Stimulated activated CD8-positive, alpha-beta memory T cell treated with anti-CD3 and anti-CD28 coated beads, Interleukin-7, amount 100 ng/mL, for 1 hour (primary cell): ENCODE measurements at places on chromosomes 5 and 9.

DNA sequence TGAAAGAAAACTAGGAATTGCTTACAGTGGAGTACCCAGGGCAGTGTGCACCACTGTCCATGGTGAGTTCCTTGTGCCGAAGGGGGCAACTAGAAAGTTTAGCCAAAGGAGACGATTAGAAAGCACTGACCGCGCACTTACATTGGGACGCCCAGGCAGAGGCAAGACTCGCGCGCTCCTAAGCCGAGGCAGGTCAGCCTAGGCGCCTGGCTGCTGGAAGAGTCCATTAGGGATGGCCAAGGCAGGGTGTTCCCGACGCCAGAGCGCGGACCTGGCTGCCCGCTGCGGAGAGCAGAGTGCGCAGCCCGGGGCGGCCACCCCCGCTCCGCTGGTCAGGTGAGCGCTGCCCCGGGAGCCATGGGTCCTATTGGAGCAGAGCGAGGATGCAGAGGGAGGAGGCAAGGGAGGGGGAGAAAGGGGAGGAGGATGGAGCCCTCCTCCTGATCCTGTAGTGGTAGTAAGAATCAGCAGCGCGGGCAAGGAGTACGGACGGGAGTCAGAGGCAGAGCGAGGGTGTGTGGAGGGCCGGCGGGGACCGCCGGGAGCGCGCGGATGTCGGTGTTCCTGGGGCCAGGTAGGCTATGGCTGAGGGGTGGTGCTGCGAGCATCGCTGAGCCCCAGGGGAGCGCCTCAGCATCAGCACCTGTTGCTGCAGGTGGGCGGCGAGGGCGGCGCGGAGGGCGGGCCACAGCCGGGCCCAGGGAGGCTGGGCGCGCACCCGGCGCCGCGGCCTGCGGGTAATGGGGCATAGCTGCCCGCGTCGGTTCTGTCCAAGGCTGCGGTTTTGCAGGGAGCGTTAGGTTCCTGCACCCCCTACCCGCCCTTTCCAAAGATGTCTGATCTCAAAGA, at the start of gene ADGRV1:
Gene ADGRV1 (plus strand): TSS at position 454 of the 849 bp plus-strand sequence. CDS start 99 bp downstream, at position 553.
- no peak for DNase-seq

DNA sequence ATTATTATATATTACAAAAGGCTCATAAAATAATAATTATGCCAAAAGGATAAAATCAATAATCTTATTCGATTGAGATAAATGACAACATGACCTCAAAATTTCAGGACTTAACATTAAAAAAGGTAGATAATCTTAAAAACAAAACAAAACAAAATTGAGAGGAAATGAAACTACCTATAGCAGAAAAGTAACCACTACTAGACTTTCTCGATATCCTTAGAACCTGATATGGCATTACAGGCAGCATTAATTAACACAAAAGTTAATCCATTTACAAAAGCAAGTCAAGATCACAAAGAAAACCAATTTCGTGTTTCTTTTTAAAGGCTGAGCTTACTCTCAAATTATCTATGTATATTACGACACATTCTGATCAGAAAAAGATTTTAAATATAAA, 29.9 kb downstream of the TMEM161B start:
- DNase-seq, result no peak

GRCh38 chr5:179176571-179177230, 116.5 kb downstream of the ZNF354C start:
- DNase-seq, result no peak

DNA sequence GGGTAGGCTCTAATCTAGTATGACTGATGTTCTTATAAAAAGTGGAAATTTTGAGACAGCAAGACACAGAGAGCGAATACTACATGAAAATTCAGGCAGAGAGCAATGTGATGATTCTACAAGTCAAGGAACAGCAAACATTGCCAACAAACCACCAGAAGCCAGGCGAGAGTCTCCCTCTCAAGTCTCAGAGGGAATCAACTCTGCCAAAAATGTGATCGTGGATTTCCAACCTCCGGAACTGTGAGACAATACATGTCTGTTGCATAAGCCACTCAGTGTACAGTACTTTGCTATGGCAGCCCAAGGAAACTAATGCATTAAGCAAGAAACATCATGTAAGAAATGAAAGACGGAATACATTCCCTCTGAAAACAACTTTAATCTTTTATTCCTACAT, 52.1 kb upstream of the CCNG1 start:
- DNase-seq, result no peak

- DNase-seq, result no peak
Measured at GRCh38 chr9:120931231-120932085, 4.9 kb upstream of the TRAF1 start.

DNA sequence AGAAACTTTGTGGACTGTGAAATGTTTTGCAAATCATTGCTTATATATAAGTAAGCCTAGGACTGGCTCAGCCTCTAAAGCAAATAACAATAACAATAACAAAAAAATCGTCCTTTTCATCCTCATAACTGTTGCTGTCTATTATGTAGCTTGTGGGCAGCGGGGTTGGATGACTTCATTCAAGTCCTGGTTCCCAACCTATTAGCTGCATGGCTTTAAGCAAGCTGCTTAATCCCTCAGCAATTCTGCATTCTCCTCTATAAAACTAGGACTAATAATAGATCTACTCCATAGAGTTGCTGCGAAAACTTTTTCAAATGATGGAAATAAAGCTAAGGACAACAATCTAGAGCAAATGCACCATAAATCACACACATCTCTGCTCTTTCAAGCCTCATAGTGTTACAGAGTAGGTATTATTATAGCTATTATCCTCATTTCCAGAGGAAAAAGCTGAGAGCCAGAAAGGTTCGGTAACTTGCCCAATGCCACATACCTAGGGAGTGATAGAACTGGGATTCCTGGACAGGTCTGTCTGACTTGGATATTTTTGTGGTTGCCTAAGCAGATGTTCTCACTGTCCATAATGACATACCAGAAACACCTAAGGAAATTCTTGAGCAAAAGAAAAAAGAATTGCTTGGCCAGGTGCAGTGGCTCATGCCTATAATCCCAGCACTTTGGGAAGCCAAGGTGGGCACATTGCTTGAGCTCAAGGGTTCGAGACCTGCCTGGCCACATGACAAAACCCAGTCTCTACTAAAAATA, 98.8 kb upstream of the ADRA1B start:
- no peak for DNase-seq

GRCh38 chr9:80326105-80326504, 754.3 kb downstream of the TLE4 start:
- DNase-seq, result no peak

GRCh38 chr5:139690803-139691629, 42.9 kb downstream of the CXXC5 start:
- no peak for DNase-seq

DNA sequence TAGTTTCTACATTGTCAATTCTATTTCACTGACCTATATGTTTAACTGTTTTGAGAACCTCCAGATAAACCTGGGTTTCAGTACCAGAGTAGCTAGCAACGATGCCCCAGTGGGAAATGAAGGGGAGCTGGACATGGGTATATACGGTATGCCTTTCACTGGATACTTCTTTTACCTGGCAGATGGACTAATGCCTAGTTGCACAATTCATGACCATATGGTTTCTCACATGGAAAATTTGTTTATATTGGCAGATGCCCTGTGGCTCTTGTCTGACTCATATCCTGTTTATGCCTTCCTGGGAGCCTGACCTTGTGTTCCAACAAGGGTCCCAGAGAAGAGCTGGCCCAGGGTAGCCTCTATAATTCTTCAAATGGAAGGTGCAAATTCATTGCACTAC, 144.1 kb downstream of the MAT2B start:
- no peak for DNase-seq

DNA sequence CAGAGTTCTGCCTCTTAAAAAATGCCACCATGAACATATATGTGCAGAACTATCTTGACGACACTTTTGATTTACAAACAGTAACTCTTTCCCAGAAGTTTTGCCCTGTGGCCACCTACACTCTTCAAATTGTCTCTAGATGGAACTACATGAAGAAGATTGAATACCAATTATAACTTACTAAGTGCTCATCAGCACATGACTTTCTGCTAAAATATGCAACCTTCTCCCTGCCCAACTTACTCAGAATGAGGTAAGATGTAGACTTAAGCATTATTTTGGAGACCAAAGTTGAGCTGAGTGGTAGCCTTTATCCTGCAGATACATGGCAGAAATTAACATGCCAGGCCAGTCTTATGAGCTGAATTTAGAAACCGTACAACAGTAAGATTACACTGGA, 105.4 kb downstream of the SEMA5A start:
- no peak for DNase-seq

GRCh38 chr9:91896513-91897121, 53.4 kb downstream of the ROR2 start:
- no peak for DNase-seq

- no peak for DNase-seq
Measured at GRCh38 chr5:147481874-147482705, 27.8 kb downstream of the DPYSL3 start.

DNA sequence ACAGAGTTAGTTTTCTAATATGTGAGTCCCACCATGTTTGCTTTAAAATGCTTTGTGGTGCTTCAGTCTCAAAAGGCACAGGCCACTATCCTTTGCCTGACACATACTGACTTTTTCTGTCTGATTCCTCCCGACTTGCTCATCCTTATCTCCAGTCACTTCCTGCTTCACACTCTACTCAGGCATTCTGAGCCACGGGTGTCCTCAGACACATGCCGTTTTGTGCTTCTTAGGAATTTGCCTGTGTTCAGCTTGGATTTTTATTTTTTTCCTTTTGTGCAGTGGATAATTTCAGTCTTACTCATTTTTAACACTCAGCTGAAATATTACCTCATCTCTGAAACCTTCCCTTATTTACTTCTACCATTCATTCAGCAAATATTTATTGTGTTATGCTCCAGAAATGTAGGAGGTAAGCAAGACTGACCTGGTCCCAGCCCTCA, 54.1 kb downstream of the MAN2A1 start:
- DNase-seq, result no peak

DNA sequence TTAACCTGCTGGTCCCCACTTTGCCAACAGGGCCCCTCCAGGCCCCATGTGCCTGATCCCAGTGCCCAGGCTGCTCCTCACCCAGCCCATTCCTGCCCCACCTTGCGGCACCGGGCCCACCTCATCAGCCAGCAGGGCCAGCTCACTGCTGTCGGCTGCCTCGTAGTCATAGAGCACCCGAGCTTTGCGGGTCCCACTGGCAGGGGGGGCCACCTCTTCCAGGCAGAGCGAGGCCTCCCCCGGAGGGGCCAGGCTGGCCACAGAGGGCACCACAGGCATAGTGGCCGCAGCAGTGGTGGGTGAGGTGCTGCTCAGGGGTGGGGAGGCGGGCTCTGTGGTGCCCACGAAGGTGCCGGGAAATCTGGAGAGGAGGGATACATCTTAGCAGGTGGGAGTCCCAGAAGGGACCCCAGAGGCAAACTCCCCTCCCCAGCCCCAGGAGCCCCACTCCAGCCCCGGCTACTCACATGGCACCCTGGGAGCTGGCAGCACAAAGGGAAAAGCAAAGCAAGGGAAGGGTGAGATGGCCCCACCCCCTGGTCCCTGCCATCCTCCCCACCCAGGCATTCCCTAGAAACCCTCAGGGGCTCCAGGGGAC, 19.0 kb downstream of the SH3GLB2 start:
- DNase-seq, result no peak

- DNase-seq, result peak; percentile 18
Measured at GRCh38 chr5:123549256-123549904, 37.4 kb downstream of the CSNK1G3 start.

- no peak for DNase-seq
Measured at GRCh38 chr5:115555084-115555633, 10.6 kb upstream of the FEM1C start.

DNA sequence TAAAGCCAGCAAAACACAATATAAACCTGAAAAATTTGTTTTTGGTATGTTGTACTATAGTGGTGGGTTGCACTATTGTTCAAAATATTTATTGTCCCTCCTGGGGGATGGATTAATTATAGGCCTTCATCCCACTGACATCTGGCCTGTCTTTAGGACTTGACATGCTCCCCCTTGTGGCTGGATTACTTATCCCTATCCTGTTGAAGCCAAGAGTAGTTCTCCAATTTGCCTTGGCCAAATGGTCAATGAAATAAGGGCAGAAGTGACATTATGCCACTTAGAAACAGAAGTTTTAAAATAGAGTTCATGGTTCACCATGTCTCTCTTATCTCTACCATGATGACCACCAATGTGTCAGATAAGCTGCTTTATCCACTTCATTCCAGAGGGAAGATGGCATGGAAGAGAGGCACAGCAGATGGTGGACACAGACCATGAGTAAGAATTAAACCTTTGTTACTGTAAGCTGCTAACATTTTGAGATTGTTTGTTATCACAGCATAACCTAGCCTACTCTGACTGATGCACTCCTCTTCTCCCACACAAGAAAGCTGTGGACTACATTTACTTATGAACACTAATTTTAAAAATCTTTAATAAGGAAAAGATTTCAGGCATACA, 29.2 kb upstream of the ARHGEF28 start:
- DNase-seq, result no peak

- DNase-seq, result no peak
Measured at GRCh38 chr5:41834506-41834905, 35.7 kb downstream of the OXCT1 start.

DNA sequence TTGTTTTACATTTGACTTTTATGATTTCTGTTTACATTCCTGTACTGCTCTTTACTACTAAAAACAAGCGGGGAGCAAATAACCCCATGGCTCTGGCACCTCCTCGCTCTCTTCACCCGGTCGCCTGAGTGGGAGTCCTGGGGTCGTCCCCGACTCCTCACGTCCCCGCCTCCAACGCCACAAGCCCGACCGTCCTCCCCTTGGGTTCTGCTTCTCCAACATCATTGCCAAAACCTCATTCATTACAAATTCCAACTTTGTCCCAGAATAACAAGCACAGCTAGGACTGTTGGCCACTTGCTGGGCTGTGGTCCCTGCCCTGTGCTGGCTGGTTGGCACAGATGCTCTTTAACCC, 35.1 kb downstream of the MRPL36 start:
- DNase-seq, result no peak

DNA sequence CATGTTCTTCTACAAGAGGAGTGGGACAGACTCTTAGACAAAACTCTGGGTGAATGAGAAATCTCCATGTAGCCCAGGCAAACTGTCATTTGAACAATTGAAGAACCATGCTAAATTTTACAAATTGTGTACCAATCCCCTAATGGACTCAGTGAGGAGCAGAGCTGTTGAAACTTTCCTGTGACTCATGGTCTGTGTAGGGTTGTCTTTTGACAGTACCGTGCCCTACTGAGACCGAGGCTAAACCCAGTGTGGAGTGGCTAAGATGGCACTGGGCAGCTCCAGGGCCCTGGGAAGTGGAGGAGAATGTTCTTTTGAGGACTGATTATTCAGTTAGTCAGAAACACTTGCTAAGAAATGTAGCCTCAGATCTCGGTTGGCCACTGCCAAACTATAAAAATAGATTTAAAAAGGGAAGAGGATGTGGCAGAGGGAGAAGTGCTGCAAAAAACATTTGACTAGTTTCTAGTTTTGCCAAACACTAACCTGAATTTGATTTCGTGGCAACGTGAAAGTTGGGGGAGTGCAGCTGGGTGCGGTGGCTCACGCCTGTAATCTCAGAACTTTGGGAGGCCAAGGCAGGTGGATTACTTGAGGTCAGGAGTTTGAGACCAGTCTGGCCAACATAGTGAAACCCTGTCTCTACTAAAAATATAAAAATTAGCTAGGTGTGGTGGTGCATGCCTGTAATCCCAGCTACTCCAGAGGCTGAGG, 24.7 kb downstream of the POU4F3 start:
- DNase-seq, result no peak
